NCI-H460 (cell line): ENCODE measurements at places on chromosomes 7 and 10. TPM values are rescaled to one million over a fixed set of nuclear protein-coding genes. Genes with fewer than 3 reads are reported as not detected.

The FKBP14 gene
- total RNA-seq: 36.3 and 40.8 TPM in 2 replicates

The SUN1 gene
- 70.7 and 78.1 TPM in 2 replicates for total RNA-seq

The UNCX gene
- not detected in 2 replicates for total RNA-seq

The AP3M1 gene
- 49.8 and 60.6 TPM in 2 replicates for total RNA-seq

The AGR2 gene
- total RNA-seq: 650 and 769 TPM in 2 replicates

The CDC14C gene
- 0.23 TPM in 1 of 2 replicates, not detected in the other for total RNA-seq

The BMS1 gene
- 22.3 and 27.8 TPM in 2 replicates for total RNA-seq

The SPDYE9 gene
- 0.54 and 0.55 TPM in 2 replicates for total RNA-seq

The MCM10 gene
- 9.8 and 10.1 TPM in 2 replicates for total RNA-seq

The TFAM gene
- 69.6 and 89.6 TPM in 2 replicates for total RNA-seq

The FGFBP3 gene
- total RNA-seq: 1.6 and 2.1 TPM in 2 replicates

The ANKRD61 gene
- total RNA-seq: 0.46 and 0.72 TPM in 2 replicates

The TMEM196 gene
- not detected in 2 replicates for total RNA-seq

The PCLO gene
- 0.17 and 1.5 TPM in 2 replicates for total RNA-seq

The UTF1 gene
- not detected in 2 replicates for total RNA-seq

The HOXA11 gene
- total RNA-seq: 6.7 and 7.1 TPM in 2 replicates

The CUZD1 gene
- total RNA-seq: 1.6 and 2.2 TPM in 2 replicates

The SP8 gene
- 0.06 TPM in 1 of 2 replicates, not detected in the other for total RNA-seq

The KAZALD1 gene
- 31.3 and 36.1 TPM in 2 replicates for total RNA-seq
